Neural cell (in vitro differentiated cells): ENCODE measurements at places on chromosomes 6 and 20. TPM values are rescaled to one million over a fixed set of nuclear protein-coding genes. Genes with fewer than 3 reads are reported as not detected.

The SLC22A7 gene
- polyA plus RNA-seq, result 2.3 and 2.4 TPM in 2 replicates

The TNFAIP3 gene
- polyA plus RNA-seq, result 0.20 and 0.70 TPM in 2 replicates

The SLC4A11 gene
- 0.19 TPM in 1 of 2 replicates, not detected in the other for polyA plus RNA-seq

The HAO1 gene
- not detected in 2 replicates for polyA plus RNA-seq

The GNAS gene
- polyA plus RNA-seq, result 958 and 975 TPM in 2 replicates

The TBXT gene
- not detected in 2 replicates for polyA plus RNA-seq

The PTP4A1 gene
- 51.5 and 57.6 TPM in 2 replicates for polyA plus RNA-seq

The GTSF1L gene
- polyA plus RNA-seq, result not detected in 2 replicates

The LY6G5C gene
- polyA plus RNA-seq, result 13.4 and 26.6 TPM in 2 replicates

The HACE1 gene
- 70.6 and 71.1 TPM in 2 replicates for polyA plus RNA-seq

The NCOA3 gene
- 14.2 and 14.6 TPM in 2 replicates for polyA plus RNA-seq

The MRPS10 gene
- 36.4 and 37.4 TPM in 2 replicates for polyA plus RNA-seq

The TCEA2 gene
- 87.7 and 103 TPM in 2 replicates for polyA plus RNA-seq

The PLN gene
- polyA plus RNA-seq, result not detected in 2 replicates

The AURKA gene
- 2.5 and 4.7 TPM in 2 replicates for polyA plus RNA-seq
